ENCODE measurements at places on chromosomes 2 and 18.

GRCh38 chr18:22932885-22933205 lies 283 bp upstream of the RBBP8 start:
- DNase-seq = no peak

DNA sequence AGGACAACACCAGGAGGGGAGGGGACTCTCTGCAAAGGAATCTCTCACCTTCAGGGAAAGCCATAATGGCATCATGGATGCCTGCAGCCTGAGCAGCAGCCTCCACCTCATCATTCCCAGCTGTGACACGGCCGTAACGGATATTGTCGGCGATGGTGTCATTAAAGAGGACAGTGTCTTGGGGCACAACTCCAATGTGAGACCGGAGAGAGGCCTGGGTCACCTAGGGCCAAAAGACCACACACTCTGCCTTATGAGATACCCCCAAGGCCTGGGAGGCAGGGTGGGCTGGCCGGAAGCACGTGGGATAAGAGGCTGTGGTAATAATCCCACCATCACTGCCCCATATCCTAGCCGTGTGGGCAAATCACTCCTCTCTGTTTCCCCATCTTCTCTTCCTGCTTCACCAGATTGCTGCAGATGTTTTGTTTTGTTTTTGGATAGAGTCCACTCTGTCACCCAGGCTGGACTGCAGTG lies 4.3 kb downstream of the ZFAND2B start:
- DNase-seq = no peak

GRCh38 chr18:63831080-63831788 lies 56.0 kb downstream of the SERPINB7 start:
- DNase-seq = no peak

GRCh38 chr2:61750624-61751023 lies 103.2 kb downstream of the FAM161A start:
- no peak for DNase-seq

- DNase-seq = no peak
Observed at GRCh38 chr2:97844311-97844859, 131.0 kb downstream of the ZAP70 start.

DNA sequence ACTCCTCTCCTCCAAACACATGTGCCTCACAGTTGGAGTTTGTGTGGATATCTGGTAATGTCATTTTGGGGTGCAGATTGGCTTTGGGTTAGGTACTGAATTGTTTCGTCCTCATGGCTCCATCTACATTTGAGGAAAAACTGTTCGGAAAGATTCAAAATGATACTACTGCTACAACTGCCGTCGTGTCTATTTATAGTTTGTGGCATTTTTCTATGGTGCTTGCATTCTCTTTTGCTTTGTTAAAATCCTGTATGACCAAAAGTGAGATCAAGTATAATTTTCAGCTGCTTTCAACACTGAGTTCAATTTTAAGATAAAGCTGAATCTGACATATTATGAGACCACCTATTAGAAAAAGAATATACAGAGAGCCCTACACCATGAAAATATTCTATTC lies 176.3 kb upstream of the DSEL start:
- DNase-seq = no peak

DNA sequence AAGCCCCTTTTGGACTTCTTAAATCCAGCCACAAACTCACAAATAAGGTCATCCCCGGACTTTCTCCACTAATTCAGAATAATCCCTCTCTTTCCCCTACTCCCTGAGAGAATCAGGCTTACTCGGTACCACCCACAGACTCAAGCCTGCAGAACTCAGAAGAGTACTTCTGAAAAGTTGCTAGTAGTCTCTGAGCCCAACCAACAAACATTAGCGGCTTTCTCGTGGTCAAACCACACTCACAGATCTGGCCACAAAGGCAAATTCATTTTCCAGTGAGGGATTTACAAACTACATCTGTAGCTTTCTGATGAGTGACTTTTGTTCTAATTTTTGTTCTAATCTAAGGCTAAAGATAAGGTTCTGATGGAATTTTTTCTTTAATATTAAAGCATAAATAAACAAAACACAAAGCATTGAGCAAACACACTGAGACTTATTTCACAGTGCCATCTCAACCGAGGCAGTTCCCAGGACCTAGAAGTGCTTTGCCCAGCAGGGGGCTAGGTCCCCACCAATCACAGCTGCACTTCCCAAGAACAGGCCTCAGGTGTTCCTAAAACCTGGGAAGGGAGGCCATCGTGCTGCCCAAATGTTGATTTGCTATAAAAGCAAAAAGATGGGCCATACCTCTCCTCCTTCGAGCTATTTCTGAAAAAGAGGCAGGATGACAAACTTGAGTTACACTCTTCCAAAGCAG lies 110.7 kb downstream of the COLEC12 start:
- no peak for DNase-seq

DNA sequence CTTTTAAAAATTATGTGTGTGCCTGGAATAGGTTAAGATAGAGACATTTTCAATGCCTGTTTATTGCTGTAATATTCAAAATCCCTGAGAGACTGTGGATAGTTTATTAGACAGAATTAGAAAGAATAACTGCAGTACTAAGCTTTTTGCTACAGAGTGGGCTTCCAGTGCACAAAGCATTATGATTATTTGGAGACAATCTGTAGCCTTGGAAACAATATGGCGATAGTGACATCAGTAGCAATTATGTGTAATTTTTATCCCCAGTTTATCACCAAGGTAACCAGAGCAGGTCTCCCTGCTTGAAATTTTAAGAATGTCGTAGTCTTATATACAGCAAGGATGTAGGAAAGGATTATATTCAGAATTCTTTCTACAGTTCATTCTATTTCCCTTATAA lies 100.0 kb downstream of the MYO3B start:
- no peak for DNase-seq

DNA sequence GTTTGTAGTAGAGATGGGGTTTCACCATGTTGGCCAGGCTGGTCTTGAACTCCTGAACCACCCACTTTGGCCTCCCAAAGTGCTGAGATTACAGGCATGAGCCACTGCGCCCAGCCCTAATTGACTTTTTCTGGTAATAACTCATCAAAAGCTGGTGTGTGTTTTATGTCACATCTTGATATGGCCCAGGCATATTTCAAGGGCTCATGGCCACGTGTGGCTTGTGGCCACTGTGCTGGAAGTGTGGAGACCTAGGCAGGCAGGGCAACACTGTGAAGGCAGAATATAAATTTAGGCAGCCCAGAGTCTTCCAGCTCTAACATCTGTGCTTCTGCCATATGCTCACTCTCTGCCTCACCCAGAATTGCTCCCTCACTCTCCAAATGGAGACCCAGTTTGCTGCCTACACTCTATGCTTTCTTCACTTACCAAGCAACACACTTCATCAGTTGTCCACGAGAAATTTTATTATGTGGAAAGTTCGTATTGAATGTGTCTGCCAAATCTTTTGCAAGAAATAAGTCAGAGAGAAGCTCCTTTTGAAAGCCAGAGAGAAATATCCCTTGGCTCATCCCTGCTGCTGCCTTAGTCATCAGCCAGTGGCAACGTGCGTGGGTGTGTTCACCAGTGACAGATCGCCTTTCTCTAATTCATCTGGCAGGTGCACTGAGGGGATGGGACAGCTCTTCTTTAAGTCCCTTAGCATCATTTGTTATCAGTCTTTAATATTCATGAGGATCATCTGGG lies 129.4 kb upstream of the CXCR4 start:
- DNase-seq = no peak

GRCh38 chr2:79393806-79394484 lies 118.9 kb upstream of the CTNNA2 start:
- no peak for DNase-seq

- DNase-seq = no peak
Observed at GRCh38 chr2:180905461-180905860, 74.9 kb upstream of the UBE2E3 start.
